ENCODE measurements at places on chromosomes 12 and 14.

DNA sequence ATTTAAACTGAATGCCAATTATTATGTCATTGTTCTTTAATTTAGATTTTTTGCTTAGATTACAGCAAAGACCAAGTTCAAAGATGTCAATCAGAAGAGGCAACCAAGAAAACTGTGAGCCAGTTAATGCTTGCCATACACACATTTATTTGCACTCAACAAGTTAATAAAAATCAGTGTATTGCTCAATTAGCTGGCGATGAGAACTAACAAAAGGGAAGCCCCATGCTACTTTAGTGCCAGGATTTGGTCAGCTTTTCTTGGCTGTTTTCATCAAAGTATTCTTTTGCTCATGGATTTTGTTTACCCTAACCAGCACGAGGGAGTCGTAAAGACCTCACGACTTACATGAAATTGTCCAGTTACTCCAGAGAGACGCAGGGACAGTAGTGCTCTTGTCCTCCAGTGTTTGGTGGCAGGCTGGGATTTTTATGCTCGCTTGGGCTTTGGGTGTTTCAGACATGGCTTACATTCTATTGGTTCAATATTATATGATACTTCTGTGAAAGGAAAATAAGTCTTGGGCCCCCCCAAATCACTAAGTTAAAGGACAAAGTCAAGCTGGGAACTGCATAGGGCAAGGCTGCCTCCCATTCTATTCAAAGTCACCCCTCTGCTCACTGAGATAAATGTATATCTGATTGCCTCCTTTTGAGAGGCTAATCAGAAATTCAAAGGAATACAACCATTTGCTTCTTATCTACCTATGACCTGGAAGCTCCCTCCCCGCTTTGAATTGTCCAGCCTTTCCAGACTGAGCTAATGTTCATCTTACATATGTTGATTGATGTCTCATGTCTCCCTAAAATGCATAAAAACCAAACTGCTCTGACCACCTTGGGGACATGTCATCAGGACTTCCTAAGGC, 7.4 kb upstream of the B4GALNT1 start:
- DNase-seq, result no peak

DNA sequence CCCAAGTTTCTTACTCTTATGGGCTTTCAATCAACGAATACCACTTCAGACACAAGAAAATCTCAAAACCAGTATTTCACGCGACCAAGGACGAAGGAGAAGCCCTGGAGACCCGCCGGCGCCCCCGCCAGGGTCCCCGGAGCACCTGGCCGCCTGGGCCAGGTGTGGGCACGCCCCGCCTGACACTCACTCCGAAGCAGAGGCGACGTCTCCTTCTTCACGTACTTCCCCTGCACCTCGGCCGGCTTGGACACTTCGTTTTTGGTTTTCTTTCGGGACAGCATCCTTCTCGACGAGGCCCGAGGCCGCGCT, 466 bp downstream of the SAV1 start:
- peak; percentile 50 for DNase-seq

DNA sequence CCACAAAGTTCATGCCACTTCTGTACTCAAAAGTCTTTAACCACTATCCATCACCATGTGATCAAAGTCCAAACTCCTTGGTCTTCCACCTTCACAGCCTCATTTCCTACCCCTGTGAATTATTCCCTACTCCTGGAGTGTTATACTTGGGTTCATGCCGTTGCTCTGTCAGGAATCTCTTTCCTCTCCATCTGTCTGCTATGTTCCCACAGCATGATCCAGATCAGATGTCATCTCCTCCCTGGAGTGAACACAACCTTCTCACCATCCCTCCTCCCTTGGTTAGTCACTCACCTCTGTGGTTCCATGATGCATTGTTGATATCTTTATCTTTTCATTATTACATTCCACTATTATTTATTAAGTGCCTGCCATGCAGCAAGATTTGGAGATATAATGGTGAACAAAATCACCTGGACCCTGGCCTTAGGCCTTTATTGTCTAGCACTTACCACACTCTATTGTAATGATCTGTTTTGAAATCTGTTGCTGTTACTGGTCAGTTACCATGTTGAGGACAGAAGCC, 22.4 kb downstream of the LACRT start:
- no peak for DNase-seq

DNA sequence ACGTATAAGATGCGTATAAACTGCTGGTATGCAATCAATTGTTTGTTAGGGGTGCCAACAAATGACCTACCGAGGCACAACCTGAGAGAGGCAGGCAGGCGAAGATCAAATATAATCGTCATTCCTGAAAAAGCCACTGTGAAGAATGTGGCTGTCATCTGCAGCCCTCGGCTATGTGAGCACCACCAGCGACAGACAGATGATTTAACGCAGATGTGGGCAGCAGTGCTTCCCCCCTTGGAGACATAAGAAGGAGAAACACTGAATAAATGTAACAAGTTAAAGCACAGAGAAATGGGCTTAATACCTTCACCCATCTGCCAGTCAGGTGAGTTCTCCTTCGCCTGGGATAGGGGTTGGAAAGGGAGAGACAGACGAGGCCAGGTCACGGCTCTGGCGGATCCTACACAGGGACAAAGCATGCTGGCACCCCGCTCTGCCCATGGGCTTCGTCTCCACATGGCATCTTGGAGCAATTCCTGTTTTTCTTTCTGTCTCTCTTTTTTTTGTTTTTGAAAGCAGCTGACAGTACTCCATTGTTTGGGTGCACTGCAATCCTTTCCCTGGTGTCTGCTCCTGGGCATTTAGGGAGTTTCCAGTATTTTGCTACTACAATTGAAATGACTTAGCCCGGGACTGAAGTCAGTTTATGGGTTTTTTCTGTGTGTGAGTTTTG, 28.1 kb downstream of the TNFAIP2 start:
- no peak for DNase-seq

DNA sequence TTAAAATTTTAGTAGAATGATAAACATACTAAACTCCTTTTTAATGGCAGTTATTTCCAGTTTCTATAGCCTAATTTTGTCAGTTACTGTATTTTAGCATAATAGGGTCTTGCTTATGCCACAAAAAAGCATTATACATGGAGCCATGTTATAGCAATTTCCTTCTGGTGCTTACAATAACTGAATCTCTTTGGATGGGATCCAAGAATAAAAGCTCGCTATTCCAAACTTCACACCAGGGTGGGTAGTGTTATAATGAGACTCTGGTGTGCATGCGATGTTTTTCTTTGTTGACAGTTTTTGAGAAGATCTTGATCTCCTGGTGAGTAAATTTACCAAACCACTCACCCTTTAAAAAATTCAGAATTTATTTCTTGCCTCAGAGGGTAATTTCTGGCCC, 90.4 kb upstream of the CCDC91 start:
- no peak for DNase-seq

DNA sequence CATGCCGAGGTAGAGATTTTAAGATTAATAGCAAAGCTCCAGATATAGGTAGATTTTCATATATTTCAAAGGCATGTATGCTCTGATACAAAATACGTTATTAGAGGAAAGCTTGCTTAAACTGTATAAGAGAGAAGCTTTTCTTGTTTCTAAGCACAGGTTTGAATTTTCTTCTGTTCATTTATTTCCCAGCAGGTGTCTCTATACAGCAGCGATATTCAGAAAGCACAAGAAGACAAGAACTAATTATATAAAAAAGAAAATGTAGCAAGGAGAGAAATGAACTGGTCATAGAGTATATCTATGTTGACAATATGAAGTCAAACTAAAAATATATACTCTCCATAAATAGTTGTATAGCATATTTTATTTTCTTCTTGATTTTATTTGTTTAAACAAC, 307.4 kb upstream of the NOVA1 start:
- DNase-seq, result peak; percentile 3

DNA sequence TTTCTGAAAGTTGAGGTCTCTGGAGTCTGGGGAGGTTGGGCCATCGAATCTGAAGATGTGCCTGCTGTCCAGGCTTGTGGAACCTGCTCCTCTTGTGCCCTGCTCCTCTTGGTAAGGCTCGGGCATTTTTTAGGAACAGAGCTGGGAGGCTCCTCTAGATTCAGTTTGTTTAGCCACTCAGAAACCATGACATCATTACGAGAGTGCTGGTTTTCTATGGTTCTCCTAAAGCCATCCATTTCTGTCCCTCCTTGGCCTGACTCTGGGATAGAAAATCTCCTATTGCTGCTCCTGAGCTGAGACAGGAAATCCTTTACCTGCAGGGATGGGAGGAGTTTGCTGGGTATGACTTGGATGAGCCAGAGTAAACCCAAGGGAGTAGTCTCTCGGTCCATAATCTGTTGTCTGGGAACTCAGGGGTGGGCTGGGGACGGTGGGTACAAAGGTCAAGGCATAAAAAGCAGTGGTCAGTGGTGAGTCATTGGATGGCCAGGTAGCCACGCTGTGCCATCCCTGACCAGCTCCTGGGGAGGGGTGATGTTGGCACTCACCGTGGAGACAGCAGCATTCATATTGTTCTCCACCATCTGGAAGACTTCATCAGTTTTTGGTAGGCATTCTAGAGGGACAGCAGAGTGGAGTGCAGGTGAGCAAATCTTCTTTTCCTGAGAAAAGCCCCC, 2.4 kb upstream of the ADCY4 start:
- no peak for DNase-seq

DNA sequence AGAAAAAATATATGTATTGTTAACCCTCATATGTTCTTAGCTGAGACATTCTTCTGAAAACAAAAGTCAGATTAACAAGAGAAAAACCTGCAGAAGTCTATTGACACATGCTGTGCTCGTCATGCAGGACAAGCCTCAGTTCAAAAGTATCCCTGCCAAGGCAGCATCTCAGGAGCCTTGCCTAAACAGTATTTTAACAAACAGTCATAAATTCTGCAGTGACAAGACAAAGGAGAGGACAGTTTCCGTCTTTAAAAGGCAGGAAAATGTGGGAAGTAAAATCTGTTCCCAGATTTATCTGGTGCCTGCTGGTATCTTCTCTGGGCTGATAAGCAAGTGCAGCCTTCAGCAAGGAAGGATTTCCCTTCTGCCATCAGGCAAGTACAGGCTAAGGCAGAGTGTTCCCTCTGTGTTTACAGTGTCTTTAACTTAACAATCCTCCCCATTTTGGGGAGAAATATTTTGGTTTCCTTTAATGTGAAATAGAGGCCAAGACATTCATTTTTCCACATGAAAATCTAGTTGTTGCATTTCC, 480.2 kb upstream of the CCDC196 start:
- DNase-seq, result no peak

DNA sequence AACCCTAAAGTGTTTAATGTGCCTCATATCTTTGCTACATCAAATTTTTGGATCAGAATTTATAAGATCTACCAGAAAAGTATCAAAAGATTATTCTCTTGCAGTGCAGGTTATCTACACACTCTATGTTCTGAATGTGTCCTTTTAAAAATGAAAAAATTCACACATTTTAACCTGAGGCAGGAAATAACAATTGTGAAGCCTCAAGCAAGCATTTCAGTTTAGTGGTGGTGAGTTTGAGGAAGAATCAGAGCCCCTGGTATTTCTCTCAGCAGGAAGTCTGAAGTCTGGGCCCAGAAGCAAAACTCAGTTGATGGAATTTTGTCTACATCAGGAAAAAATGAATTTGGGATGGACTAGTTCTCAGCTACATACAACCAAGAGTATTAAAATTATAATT, 137.0 kb upstream of the PZP start:
- no peak for DNase-seq

DNA sequence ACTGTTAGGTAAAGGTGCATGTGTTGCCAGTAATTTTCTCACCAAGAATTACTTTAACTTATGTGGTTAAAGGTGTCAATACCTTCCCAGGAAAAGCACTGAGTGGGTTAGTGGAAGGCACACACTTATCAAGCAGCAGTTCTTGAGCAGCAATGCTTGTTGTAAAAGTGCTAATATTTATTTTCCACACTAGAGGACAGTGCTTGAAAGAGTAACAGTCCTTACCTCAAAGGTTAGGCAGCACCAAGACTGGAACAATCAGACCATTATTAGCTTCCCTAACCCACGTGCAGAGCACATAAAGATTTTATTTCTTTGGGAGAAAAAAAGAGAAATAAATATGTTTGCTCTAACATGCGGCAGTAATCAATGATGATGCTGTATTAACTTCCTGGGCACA, 48.8 kb upstream of the KRR1 start:
- DNase-seq, result no peak

DNA sequence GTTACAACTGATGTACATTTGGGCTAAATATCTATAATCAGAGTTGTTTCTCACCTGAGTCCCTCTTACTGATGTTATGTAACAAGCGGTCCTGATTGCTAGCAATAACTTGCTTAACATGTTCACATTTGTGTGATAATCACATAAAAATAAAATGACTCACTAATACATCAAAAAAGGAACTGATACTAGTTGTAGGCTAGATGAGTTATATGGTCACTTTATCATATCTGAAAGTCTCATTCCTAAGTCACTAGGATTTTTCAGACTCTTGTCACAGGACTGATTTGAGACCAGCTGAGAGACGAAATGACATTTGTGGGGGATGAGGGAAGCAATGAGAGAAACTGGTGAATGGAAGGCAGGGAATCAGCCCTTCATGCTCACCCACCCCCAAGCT, 34.3 kb downstream of the NKX2-1 start:
- no peak for DNase-seq

- DNase-seq, result no peak
Measured at GRCh38 chr12:2248901-2249381, 196.2 kb downstream of the CACNA1C start.

DNA sequence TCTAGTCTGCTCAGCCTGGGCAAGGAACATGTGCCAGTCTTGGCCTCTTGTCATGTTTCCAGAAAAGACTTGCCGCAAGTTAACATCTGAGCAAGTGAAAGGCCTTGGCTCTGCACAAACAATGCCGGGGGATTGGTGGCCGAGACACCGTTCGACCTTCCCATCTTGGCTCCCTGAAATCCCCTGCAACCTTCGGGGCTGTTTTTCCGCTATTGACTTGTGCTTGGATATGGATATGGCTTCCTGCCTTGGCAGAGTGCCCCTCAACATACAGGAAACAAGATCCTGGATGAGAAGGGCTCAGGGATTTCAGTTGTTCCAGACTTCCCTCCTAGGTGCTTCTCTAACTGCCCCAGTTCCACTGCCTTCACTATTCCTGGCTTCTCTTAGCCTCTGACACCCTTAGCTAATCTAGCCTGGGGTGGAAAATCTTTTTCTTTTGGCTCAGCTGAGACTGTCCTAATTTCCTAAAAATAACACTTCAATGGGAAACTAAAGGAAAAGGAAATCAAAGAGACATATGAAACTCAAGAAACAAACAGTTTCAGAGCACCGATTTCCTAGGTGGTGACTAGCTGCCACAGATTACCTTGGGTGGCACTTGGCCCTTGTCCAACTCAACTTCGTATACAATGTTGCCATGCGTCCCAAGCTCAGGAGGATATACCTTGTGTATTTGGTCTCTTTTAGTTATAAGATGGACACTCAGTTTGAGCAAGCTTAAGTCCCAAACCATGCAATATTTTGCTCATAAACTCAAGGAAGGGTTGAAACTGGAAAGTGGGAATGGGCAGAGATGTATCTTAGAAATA, 33.9 kb downstream of the RDH12 start:
- DNase-seq, result no peak
